ENCODE measurements at places on chromosomes 3 and 15.

DNA sequence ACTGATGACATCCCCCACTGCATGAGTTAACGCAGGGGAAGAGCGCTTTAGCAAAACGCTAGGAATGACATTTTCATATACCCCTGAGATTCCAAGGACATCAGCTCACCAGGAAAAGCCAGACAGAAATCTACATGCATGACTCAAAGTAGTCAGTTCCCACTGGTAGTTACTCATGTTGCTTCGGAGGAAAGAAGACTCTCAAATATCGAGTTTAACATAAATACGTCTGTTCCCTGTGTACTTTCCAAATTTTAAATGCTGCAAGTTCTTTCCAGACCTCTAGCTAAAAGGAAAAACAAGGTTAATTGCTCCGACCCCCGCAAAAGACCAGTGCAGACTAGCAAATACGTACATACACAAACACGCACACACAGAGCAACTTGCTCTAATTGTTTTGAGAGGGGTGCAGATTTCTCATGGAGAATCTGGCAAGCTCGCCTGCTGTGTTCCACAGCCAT is 115.4 kb upstream of the PRICKLE2 start:
- DNase-seq = no peak

DNA sequence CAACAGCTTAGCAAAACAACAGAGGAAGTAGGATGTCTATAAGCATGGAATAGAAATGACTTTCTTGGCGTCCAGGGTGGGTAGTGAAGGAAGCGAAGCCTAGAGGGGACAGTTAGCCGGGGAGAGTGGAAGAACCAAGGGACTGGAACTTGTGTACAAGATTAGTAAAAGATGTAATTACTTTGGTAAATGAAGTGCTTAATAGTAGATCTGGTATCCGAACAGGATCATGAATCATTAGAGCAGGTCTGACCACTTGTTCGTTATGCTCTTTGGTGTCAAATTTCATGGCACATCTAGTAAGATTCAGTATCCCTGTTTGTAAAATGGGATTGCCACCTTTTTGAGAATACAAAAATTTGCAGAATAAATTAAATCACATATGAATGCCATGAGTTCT is 112.5 kb upstream of the MLF1 start:
- DNase-seq = no peak

DNA sequence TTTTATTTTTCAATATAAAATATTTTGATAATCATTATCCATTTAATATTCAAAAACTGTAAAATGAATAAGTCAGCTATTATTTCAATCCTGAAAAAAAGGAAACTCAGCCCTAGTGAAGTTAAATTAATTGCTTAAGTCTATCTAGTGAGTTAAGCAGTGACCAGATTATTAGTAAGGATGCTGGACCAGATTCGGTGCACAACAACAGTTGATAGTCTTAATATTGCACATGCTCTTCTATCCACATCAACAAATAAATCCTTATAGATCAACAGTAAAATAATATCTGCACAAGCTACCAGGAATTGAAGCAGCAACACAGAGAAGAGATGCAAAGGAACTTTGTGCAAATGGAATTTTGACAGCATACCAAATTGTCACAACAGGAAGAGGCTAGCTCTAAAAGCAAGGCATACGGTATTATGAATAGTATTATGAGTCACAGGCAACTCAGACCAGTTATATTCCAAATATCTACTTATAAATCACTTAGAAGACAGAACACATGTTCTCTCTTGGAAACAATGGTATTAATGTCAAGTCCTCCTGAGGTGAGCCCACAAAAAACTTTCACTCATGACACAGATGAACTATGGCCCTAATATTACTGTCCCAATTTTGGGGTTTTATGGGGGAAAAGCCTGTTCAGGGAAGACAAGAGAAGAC is 24.9 kb downstream of the VPS13C start:
- DNase-seq = no peak

GRCh38 chr3:24222165-24222805 is 272.4 kb downstream of the THRB start:
- DNase-seq = no peak

DNA sequence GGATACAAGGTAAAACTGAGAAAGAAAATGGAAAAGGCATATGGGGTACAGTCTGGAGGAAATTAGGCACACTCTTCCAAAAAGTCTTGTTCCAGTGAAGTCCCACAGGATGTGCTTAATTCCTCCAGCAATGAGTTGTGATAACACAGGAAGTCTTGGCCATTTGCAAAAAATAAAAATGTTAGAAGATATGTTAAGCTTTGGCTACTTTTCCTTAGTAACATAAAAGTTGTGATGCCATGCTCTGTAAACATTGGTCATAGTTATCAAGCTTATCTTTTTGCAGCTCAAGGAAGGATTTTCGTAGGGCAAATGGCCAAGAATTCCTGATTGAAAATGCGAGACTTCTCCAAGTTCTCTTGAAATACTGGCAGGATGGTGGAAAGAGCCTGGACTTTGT is 26.4 kb downstream of the LNP1 start:
- DNase-seq = no peak

DNA sequence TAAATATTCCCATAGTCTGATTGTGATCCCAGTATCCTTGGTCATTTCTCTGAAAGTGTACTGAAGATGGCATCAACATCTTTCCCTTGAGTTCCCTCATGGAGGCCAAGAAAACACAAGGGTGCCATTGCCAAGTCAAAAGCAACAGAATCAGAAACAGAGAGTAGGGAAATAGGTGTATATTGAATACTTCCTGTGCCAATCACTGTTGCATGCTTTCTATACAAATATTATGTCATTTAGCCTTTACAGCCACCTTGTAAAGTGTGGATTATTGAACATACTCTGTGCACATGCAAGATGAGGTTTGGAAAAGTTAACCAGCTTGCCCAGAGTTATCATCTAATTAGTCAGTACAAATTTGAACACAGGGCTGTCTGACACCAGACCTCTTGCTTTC is 117.9 kb downstream of the MAP2K5 start:
- no peak for DNase-seq

DNA sequence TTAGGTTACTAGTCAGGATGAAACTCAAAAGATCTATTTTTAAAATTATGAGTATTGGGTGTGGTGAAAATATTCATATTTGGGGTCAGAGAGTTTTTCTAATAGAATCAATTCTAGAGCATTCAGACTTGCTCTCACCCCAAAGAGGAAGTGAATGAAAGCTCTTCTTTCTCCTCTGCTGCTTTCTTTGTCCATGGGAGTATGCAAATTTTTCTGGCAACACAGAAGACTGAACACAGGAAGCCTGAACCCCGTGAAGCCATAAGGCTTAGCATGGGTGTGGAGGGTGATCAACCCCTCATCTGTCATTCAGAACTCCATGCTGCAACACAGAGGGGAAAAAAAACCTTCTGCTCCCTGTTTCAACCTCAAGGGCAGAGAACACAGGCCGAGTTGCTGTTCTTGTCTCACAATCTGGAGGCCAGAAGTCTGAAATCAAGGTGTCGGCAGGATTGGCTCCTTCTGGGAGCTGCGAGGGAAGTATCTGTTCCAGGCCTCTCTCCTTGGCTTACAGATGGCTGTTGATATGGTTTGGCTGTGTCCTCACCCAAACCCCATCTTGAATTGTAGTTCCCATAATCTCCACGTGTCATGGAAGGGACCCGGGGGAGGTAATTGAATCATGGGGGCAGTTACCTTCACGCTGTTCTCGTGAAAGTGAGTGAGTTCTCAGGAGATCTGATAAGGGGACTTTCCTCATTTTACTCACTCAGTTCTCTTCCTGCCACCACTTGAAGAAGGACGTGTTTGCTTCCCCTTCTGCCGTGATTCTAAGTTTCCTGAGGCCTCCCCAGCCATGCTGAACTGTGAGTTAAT is 33.7 kb upstream of the CD47 start:
- DNase-seq = peak; percentile 49

GRCh38 chr15:48564690-48565089 is 80.8 kb downstream of the FBN1 start:
- DNase-seq = no peak

- no peak for DNase-seq
Measured at GRCh38 chr3:37257581-37257980, 83.2 kb upstream of the LRRFIP2 start.

GRCh38 chr3:159624616-159625015 is 364.0 kb upstream of the IL12A start:
- no peak for DNase-seq

Data from stimulated activated CD4-positive, alpha-beta T cell treated with anti-CD3 and anti-CD28 coated beads, Interleukin-12 subunit alpha, Interleukin-12 subunit beta, amount 100 ng/mL, for 24 hours (primary cell).